Stimulated activated CD4-positive, alpha-beta T cell treated with anti-CD3 and anti-CD28 coated beads, Interleukin-12 subunit alpha, Interleukin-12 subunit beta, amount 100 ng/mL, for 24 hours (primary cell): ENCODE measurements at places on chromosomes 7 and 10.

DNA sequence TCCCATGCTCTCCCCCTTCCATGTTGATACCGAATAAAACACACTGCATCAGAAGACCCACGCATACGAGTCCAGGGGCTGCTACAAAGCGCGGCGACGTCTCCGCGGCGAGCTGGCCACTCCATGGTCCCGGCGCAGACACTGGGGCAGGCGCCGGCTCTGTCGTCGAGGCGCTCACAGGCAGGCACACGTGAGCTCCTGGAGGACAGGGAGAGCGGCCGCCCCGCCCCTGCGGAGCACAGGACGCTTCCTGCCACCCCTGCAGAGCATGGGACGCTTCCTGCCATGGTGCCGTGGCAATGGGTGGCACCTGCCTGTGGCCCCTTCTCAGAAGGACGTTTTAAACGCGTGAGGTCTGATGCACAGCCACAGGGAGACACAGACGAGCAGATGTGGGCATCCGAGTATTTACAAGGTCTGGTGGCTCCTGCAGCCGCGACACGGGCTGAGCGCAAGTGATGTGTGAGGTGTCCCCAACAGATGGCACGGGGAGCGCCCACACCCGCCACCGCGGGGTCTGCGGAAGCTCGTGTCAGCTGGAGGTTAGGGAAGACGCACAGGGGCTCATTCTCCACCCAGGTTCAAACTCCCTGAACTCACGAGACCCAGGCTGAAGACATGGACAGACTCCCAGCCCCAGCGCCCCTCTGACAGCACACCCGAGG lies 21.4 kb upstream of the GPR146 start:
- no peak for DNase-seq

DNA sequence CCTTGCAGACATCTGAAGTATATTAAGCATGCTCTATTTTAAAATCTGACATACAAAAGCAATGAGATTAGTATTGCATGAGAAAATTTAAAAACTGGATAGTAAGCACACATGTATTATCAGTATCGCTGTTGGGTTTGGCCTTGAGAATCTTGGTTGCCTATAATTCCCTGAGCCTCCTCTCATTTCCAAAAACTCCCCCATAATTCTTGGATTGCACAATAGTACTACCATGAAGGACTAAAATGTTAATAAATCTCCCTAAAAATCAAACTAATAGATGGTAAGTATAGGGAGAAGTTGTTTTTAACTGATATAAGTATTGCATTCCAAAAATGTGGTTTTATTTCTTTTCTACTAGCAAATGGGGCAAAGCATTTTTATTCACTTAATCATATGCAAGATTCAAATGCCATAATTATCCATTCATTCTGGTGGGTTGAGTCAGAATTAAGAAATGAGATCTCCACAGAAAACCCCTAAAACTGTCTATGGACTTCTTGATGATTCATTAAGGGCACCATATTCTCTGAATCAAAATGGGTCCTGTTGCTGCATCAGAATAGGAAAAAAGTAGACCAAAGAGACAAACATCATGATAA lies 10.3 kb upstream of the VIM start:
- no peak for DNase-seq

DNA sequence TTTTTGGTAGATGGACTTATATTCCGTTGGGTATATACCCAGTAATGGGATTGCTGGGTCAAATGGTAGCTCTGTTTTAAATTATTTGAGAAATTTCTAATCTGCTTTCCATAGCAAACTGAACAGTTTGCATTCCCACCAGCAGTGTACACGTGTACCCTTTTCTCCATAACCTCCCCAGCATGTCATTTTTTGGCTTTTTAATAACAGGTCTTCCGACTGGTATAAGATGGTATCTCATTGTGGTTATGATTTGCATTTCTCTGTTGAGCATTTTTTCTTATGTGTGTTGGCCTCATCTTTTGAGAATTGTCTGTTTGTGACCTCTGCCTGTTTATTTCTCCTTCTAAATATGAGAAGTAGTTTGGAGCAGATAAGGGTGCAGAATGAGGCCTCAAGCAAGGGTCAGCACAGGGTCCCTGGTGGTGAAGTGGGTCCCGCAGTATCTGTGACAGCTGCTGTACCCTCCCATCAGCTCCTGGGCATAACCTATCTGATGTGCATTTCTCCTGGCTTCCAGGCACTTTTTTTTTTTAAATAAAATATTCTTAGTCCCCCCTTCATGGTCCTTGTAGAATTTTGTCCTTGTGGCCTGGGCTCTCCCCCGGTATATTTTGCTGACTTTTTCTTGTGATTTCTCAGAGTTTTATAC lies 73.5 kb downstream of the PROSER2 start:
- no peak for DNase-seq

GRCh38 chr7:138238734-138239659 lies 162.7 kb downstream of the AKR1D1 start:
- no peak for DNase-seq

GRCh38 chr10:93852476-93853095 lies 41.2 kb upstream of the SLC35G1 start:
- DNase-seq = no peak

DNA sequence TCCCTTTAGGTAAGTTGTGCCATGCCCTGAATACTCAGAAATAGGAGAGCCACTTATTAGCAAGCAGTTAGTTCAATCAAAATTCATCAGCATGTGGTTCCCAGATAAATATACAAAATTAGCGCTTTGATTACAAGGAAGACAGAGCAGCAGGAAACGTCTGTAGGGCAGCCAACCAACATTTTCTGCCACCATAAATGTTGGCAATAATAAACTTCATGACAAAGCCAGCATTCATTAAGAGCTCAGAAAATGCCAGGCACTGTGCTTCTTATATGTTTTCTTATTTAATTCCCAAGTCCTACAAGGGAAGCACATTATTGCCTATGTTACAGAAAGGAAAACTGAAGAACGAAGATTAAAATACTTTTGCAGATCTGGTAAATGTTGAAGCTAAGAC lies 22.0 kb upstream of the ABCB5 start:
- no peak for DNase-seq

DNA sequence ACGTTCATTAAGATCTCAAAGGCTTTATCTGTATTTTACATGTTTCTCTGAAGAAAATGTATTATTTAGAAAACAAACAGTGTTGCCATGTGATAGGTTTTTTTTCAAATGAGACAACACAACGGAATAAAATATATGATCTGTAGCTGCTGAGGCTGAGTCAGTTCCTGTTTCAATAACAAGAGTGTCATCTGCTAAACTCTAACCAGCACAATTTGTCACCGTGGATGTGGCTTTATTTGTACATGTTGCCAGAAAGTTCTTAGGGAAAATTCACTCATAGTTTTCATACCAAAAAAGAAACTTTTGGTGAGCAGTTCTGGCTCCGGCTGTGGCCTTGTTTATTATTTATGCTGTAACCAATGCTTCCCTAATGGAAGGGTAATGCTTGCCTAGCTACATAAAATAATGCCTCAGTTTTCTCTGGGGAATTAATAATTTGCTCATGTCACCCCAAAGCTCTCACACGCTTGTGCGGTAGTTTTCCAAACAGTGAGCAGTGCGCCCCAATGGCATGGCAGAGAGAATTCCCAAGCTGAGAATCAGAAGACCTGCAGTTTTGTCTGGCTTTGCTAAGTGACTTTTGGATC lies 20.3 kb upstream of the KLF6 start:
- DNase-seq = peak; percentile 20

DNA sequence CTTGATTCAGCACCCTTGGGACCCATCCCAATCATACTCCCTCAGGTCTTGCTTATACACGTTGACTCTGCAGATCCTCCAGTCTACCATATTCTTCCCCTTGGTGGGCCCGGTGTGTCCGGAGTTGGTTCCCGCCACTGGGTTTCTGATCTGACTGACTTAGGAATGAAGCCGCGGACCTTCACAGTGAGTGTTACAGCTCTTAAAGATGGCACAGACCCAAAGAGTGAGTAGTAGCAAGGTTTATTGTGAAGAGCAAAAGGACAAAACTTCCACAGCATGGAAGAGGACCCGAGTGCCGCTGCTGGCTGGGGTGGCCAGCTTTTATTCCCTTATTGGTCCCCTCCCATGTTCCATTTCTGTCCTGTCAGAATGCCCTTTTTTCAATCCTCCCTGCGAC lies 5.9 kb upstream of the GDF10 start:
- DNase-seq = no peak

DNA sequence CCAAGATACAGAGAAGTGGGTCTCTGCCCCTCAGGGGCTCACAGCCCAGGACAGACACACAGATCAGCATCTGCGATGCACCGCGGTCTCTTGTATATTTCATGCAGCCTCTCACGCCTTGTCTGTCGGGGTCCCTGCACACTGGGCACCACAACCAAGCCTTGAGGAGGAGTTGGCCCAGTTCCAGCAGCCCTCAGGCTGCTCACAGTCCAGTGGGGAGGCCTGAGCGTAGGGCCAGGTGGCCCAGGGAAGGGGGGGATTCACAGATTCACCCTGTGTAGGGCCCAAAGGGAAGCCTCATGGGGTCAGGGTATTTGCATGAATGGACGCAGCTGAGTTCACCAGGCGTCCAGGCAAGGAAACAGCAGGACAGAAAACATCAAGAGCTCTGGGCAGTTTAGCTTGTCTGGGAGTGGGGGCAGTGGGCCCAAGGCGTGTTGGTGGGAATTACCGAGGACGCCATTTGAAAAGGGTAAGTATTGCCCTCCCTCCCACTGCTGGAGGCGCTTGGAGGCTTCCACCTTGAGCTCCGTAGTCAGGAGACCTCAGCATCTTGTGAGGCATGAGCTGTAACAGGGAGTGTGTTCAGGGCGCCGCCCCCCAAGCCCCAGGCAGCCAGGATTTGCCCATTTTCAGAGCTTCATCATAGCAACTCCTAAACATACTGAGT lies 129.1 kb upstream of the CHST15 start:
- DNase-seq = no peak

DNA sequence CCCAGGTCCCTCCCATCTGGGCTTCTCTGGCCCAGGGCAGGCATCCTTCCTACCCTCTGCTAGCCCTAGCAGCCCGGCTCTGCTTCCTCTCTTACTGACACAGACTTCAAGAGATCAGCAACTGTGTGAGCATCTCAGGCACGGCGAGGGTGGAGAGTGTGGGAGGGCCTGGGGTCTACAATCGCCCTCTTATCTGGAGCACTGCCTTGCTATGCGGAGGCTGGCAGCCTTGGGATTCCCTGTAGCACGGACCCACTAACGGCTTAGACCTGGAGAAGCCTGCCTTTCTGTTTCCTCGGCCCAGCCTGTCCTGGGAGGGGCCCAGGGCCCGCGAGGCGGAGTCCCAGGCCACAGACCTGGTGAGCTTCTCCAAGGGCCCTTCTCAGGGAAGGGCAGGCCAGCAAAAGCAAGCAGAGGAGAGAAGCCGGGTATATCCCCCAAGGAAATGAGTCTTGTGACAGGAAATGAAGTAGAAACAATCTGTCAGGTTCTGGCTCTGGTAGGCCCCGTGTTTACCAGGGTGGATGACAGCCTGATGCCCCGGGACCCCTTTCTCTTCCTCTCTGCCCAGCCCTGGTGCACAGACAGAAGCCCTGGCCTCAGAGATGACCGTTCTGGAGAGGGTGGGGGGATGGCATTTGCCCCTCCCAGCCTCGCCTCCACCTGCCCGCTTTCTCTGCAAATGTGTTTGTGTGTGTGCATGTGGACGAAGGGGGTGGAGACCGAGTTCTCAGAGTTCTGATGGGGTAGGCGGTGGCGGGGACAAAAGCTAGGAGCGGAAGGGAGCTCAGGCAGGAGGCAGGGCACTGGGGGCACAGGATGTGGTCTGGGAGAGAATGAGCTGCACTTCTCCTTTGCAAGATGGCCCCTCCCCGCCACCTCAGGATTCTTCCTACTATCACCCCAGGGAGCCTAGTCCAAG lies 2.5 kb downstream of the LRCH4 start:
- DNase-seq = peak; percentile 45
